Stimulated activated CD4-positive, alpha-beta T cell treated with anti-CD3 and anti-CD28 coated beads, Interleukin-4, amount 100 ng/mL, for 48 hours (primary cell): ENCODE measurements at places on chromosomes 5 and 9.
A peak's percentile ranks its signal among the peaks of the same experiment; 100 is the strongest.

- no peak for DNase-seq
Observed at GRCh38 chr5:1503241-1504068, 20.3 kb downstream of the LPCAT1 start.

- no peak for DNase-seq
Observed at GRCh38 chr9:113660196-113660595, 196.7 kb downstream of the RGS3 start.

DNA sequence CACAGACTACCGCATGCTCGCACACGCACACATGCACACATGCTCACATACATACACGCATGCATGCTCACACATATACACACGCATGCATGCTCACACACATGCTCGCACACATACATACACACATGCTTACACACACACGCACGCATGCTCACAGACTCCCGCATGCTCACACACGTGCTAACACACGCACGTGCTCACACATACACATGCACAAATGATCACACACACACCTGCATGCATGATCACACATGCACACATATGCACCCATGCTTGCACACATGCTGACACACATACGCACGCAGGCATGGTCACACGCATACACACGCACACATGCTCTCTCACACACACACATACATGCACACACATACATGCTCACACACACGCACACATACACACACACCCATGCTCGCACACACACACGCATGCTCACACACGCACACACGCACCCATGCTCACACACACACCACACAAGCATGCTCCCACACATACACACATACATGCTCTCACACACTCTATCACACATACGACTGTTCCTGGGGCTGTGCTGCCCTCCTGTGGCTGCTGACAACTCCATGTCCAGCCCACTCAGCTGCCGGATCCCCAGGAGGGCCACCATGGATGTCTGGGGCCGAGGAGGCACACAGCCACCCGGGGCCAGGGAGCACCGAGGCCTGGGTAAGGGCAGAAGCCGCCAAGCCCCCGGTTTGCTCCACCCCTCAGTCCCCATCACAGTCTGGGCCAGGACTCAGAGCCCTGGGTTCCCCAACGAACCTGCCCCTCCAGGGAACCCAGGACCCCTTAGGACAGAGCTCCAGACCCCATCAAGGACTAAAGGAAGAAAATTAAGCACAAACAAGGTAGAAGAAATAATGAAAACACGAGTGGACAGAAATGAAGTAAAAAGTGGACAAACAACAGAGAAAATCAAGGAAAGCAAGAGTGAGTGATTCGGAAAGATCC is 31.4 kb upstream of the EGFL7 start:
- peak; percentile 62 for DNase-seq

GRCh38 chr9:68548241-68548640 is 7.6 kb upstream of the TMEM252 start:
- DNase-seq, result no peak

GRCh38 chr9:33210006-33210715 is 29.8 kb upstream of the SPINK4 start:
- DNase-seq, result no peak

GRCh38 chr9:76203373-76203772 is 190.9 kb downstream of the RFK start:
- no peak for DNase-seq

GRCh38 chr5:159341906-159342310 is 11.6 kb upstream of the IL12B start:
- DNase-seq, result peak; percentile 22

GRCh38 chr9:73131461-73131860 is 20.2 kb upstream of the ANXA1 start:
- no peak for DNase-seq

DNA sequence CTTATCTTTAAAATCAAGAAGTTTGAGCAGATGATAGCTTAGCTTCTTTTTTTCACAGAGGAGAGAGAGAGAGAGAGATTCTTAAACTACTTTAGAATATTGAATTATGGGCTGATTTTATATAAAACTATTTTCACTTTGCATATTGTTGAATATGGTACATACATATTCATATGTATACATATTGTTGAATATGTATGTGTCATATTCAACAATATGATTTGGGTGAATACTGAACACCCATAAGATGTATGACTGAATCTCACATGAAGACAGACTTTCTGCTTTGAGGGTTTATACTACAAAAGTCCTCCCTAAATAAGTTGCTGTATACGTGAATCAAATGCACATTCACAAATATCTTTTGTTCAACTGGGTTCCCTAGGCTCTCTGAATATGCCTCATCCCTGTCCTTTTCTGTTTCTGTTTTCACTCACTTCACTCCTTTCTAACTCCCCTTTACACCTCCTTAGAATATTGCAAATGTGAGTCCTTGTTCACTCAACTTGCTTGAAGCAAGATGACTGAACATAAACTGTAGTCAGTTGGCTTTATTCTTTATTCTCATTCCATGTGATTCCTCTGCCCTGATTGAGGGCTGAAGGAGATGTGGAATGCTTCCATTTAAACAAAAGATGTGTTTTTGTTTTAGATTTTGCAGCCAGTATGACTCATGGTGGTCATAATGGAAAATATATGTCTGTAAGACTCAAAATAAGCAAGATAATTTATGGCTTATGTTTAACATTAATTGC is 225.4 kb upstream of the DAB2 start:
- no peak for DNase-seq

- DNase-seq, result peak; percentile 64
Observed at GRCh38 chr9:132169672-132170392, 8.0 kb downstream of the NTNG2 start.

- DNase-seq, result peak; percentile 68
Observed at GRCh38 chr5:72018143-72018803, 89.0 kb upstream of the MAP1B start.

DNA sequence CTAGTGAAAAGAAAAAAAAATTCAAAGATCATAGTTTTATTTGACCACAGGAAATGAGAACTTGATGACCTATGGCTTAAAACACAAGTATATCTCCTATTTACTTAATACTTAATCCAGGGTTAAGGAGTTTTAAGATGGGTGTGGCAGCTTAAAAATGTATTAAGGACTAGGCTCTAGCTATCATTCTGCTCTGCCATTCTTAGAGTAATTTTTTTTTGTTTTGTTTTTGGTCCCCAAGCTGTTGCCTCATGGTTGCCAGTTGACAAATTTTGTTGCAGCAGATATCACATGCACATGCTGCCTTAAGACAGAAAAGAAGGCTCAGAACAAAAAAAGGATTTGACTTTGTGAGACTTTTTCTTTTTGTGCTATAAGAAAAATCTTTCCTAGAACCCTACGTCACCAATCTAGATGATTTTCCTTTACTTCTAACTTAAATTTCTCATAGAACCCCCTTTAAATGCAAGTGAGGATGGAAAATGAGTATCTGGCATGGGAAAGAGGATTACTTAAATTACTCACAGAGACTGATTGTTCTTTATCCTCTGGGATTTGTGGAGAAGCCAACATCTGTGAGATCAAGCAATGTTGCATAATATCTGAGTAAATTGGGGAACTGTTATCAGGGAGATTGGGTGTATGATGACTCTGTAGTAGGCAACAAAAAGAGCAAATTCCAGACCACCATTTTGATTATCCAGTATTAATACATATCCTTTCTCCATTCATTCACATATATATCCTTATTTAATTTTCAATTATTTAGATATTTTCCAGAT is 364.7 kb upstream of the CD180 start:
- DNase-seq, result no peak

GRCh38 chr9:134748591-134748990 is 107.0 kb downstream of the COL5A1 start:
- DNase-seq, result no peak

DNA sequence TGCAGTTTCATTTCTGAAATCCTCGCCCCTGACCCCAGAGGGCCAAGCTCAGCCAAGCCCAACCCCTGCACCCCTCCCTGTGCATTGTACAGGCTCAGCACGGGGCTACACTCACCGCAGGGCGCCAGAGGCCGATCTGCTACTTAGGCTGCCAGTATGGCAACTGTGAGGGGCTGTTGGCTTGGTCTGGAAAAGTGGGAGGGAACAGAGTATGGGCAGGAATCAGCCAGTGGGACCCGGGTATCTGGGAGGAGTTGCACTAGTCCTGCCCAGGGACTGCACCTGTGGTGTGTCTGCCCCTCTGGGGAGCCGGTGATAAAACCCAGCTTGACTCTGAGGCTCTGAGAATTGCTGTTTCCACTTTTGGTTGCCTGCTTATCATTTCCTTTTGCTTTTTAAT is 167.4 kb upstream of the KIF2A start:
- DNase-seq, result no peak

- no peak for DNase-seq
Observed at GRCh38 chr5:93830893-93831292, 89.5 kb upstream of the POU5F2 start.

GRCh38 chr5:177468685-177469628 is 4.5 kb downstream of the DBN1 start:
- no peak for DNase-seq

GRCh38 chr9:100408546-100409175 is 18.3 kb upstream of the MSANTD3 start:
- no peak for DNase-seq

GRCh38 chr9:90002397-90003271 is 397.8 kb downstream of the GADD45G start:
- no peak for DNase-seq

- DNase-seq, result no peak
Observed at GRCh38 chr5:123916345-123917121, 404.6 kb downstream of the CSNK1G3 start.

DNA sequence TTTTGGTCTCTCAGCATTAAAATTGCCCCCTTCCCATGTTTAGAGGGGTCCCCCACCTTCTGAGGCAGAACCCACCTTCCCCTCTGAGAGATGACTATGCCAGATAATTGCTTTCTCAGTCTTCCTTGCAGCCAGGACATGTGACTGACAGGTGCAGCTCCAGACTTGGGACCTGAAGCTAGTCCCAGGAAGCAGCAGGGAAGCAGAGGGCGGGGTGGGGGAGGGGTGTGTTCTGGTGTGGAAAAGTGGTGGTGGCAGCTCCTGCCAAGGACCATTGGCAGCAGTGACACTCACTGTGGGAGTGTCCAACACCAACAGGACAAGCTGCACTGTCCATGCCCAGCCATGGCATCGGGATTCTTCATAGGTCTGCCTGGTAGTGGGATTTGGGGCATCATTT is 2.3 kb downstream of the EIF4E1B start:
- no peak for DNase-seq

- DNase-seq, result no peak
Observed at GRCh38 chr9:109912082-109912582, 132.1 kb downstream of the PALM2AKAP2 start.

DNA sequence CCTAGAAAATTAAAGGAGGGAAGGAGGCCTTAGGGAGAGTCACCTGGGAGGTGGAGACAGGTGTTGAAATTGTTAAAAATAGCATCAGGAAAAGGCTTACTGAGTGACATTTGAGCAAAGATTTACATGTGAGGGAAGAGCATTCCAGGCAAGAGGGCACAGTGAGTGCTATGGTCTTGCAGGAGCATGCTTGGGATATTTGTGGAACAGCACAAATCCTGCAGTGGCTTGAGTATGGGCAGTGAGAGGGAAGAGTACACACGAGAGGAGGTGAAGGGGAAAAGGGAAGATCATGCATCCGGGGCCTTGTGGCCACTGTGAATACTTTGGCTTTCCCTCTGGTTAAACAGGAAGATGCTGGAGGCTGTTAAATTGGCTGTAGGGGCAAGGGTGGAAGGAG is 36.6 kb downstream of the ACER2 start:
- no peak for DNase-seq

- peak; percentile 40 for DNase-seq
Observed at GRCh38 chr5:80255431-80255810, 427 bp downstream of the SERINC5 start.

DNA sequence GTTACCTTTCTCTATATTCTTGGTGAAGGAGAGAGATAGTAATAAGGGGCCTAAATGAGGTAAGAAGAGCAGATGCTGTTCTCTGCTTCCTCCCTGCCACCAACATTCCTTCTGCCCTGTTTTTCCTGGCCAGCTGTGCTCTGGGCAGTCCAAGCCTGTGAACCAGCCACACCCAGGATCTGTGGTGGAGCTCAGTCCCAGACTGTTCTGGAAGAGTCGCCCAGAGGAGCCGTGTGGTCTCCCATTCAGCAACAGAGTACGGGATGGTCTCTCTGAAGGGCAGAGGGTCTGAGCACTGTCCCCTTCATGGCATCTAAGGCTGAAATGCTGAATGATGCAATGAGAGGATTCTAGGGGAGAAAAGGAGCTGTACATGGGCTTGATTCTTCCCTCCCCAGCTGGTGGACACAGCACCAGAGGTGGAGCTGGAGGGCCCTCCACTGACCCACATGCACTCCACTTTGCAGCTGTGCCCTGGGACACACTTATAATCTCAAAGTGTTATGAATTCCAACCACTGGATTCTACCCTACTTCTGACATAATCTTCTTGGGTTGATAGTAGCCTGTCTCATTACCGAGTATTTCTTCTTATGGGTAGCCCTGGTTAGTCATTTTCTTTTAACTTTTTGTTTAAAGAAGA is 70.8 kb upstream of the RPS23 start:
- DNase-seq, result no peak

GRCh38 chr9:129102791-129103594 is 7.6 kb downstream of the CRAT start:
- DNase-seq, result no peak

DNA sequence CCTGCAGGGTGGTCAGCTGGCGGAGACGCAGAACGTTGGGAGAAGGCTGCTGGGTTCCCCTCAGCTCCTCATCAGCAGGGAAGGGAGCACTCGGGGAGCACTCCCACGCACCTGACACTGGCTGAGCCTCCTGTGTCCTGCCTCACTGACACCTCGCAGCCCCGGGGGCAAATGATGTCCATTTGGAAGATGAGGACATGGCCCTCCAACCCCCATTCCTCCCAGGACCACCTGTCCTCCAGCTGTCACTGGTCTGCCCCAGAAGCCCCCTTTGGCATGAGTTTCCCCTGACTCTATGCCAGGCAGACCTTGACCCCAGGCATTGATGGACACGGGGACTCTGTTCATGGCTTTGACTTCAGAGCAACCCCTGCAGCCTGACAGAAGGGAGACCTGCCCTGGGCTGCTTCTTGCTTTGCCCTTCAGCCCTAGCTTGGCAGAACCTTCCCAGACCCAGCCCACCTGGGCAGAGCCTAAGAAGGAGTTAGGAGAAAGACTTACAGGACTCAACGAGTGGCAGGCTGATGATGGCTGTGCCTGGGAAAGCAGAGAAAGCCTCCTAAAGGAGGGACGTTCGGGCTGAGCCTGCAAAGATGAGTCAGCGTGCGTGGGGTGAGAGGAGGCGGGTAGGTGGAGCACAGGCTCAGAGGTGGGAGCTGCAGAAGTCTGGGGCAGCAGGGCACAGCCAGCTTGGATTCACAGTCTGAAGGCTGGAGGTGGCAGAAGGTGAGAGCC is 90.6 kb downstream of the LMX1B start:
- DNase-seq, result no peak
